Mammary epithelial cell (primary cell): ENCODE measurements at places on chromosomes 12 and 14.

GRCh38 chr12:108302016-108302402, 37.1 kb downstream of the CMKLR1 start:
- DNase-seq, result no peak

DNA sequence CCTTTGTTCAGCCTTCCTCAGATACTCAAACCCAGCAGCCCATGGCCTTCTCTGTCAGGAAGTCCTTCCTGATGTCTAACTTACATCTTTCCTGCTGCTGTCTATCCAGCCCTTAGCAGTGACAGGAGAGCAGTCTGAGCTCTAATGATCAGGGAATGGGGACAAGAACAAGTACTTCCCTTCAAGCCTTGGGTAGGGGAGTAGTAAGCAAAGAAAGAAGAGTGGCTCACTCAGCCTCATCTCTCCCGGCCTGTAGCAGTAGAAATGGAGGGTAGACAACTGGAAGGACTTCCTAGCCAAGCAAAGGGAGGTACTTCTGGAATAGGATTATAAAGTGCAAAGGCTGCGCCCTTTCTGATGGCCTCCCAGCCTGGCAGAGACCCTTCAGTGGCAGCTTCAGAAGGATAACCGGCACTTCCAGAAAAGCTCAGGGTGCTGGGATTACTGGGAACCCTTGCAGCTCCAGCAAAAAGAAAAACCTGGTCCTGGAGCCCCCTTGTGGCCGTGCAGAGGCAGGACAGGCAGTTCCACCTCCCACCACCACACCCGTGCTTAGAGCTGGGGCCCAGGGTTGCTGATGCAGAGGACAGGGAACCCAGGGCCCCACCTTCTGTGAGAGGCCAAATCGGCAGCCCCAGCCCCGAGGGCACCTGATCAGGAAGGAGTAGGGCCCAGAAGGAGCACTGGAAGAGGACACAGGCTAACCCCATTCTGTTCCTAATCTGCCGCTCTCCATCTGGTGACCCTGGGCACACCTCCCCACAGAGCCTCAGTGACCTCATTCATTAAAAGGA, 12.4 kb upstream of the SMUG1 start:
- peak; percentile 43 for DNase-seq

DNA sequence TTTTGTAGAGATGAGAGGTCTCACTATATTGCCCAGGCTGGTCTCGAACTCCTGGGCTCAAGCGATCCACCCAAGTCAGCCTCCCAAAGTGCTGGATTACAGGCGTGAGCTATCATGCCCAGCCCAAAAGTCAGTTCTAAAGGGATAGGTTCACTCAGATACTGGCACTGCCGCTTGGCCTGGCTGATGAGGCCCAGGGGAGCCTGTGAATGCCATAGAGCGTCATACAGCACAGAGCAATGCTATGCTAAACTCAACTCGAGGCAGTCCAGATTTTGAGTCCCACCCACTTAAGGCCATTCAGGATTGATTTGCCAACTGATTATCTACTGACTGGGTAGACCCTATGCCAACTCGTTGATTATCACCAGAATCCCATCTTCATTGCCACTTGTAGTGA, 179.4 kb downstream of the ESR2 start:
- no peak for DNase-seq

- no peak for DNase-seq
Measured at GRCh38 chr14:77822307-77822706, 22.4 kb downstream of the ADCK1 start.

DNA sequence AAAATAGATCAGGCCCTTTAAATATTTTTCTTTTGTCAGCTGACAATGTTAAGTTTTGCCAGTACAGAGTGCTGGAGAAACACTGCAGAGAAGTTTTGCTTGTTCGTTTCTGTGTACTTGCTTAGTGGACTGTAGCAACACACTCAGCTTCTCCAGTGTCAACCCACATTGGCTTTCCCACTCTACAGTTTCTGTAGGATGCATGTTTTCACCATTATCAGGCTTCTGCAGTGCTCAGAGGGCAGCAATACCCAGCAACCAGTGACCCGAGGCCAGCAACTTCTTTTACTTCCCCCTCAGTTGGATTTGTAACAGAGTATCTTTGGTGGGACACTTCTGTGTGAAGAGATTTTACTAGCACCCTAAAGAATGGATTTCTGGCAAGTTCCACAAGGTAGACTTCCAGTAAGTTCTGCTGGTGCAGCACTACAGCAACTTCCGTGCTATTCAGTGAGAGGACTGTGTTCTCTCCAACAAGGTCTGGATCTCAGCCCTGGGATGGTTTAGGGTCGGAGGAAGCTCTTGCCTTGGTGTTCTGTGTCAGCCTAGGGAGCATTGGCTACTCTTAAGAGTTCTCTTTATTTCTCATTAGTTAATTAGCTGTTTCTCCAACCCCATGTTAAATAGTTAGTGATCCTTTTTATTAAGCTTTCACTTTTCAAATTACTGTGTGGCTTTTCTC, 70.4 kb downstream of the FUT8 start:
- DNase-seq, result no peak

GRCh38 chr12:74552201-74552600, 14.6 kb downstream of the ATXN7L3B start:
- DNase-seq, result no peak

DNA sequence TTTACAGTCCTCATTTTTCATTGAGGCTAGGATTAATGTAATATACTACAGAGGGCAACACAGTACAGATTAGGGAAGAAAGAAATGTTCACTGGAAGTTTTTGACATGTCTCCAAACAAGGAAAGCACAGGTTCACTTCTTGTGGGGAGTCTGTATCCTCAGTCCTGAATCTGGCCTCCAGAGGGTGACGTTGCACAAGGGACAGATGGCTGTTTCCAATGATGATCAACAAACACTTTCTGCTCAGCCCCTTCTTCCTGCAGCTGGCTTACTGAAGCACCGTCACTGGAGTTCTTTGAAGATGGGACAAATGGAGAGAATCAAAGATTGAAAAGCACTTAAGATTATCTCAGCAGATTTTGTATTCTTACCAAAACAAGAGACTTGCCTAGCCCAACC, 123.3 kb upstream of the OR4E1 start:
- peak; percentile 8 for DNase-seq

GRCh38 chr12:24845615-24846014, 103.3 kb downstream of the BCAT1 start:
- no peak for DNase-seq

- DNase-seq, result no peak
Measured at GRCh38 chr12:130876297-130876696, 4.4 kb downstream of the RAN start.

DNA sequence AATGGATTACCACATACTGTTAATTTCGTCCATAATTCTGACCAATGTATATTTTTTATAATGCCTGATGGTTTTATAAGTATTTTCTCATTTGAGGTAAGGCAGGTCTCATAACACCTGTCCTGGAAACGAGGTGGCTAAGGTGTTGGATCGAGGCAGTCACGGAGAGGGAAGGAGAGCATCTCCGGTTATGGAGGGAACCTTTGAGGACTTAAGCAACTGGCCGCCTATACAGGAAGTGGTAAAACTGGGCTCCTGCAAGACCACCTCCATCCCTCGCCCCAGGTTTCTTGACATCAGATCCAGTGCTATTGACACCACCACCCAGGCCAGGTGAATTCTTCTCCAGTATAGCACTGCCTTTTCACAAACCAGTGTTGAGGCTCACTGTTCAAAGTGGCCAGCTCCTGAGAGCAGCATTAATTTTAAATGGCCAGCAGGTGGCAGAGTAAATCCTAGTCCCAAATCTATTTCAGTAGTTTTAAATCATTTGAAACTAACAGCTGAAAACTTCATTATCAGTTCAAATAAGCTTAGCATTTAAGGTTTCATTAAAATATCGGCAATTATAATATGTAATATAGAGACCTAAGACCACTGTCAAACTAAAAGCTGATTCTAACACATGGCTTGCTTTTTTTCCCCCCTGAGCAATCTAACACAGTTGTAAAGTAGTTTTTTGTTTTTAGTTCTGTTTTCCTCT, 100.8 kb downstream of the PPM1A start:
- DNase-seq, result peak; percentile 25

DNA sequence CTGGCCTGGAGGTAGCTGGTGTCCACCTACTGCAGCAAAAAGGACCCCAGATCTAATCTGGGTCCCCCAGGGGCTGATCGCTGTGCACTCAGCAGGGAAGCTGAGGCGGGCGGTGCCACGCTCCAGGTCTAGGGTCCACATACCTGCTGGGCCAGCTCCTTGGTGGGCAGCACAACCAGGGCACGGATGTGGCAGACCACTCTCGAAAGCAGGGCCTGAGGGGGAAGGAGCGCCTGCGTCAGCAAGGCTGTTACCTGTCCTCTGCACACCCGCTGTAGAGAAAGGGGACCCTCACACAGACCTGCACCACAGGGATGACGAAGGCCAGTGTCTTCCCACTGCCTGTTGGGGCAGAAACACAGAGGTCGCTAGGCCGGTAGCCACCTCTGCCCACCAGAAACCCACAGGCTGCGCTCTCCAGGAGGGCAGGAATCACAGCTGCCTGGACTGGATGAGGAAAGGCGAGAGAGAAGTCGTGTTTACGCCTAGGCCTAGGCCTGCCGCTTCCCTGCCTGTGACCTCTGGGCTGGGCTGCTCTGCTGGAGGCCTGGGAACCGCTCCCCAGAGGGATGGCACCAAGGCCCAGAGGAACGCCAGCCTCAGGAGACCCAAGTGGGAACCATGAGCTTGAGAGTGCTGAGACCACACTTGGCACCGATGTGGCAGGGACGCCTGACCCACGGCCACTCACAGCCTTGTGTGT, 2.0 kb downstream of the DDX51 start:
- no peak for DNase-seq

GRCh38 chr12:57461276-57461916, 1.8 kb downstream of the GLI1 start:
- DNase-seq, result peak; percentile 30

DNA sequence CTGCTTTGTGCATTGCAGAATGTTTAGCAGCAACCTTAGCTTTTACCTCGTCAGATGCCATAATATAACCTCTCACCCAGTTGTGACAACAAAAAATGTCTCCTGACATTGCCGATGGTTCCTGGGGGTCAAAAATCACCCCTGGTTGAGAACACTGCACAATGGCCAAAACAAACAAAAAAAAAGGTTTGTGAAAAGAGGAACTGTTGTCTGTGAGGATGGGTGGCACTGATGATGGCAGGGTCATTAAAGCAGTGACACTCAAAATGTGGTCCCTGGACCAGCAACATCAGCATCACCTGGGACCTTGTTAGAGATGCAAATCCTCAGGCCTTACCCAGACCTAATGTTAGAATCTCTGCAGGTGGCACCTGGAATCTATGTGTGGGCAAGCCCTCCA, 36.4 kb upstream of the METAP2 start:
- no peak for DNase-seq

DNA sequence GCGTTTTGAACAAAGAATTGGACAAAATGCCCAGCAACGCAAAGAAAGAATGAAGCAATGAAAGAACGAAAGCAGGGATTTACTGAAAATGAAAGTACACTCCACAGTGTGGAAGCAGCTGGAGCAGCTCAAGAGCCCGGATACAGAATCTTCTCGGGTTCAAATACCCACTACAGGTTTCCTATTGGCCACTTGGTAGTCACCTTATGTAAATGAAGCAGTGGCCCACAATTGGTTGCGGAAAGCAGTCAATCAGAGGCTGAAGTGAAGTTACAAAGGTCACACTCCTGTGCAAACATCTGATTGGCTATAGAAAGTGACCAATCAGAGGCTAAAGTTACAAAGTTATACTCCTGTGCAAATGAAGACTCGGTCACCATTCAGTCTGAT, 15.0 kb upstream of the PPP1R13B start:
- no peak for DNase-seq

GRCh38 chr12:113744802-113745395, 221.2 kb downstream of the RBM19 start:
- DNase-seq, result no peak

DNA sequence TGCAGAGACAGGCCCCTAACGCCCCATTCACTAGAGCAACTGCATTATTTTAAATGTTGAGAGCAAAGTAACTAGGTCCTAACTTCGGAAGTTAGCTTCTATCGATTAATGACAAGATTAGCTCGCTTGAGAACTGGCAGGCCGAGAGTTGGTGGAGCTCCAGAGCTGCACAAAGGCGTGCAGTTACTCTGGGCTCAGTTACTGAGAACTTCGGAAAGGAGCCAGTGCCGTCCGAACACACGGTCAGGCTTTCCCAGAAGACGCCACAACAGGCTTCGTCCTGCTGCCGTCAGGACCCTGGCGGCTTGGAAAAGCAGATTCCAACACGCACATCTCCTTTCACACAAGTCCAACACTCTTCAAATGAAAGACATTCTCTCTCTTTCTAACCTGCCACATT, 45.4 kb upstream of the TESC start:
- DNase-seq, result no peak

GRCh38 chr14:95649230-95649629, 37.0 kb upstream of the TCL1B start:
- DNase-seq, result no peak

- no peak for DNase-seq
Measured at GRCh38 chr14:83548061-83548839, 1981.7 kb upstream of the FLRT2 start.

- no peak for DNase-seq
Measured at GRCh38 chr14:39318574-39318973, 84.9 kb downstream of the MIA2 start.

GRCh38 chr12:67035121-67035520, 234.0 kb upstream of the CAND1 start:
- no peak for DNase-seq

DNA sequence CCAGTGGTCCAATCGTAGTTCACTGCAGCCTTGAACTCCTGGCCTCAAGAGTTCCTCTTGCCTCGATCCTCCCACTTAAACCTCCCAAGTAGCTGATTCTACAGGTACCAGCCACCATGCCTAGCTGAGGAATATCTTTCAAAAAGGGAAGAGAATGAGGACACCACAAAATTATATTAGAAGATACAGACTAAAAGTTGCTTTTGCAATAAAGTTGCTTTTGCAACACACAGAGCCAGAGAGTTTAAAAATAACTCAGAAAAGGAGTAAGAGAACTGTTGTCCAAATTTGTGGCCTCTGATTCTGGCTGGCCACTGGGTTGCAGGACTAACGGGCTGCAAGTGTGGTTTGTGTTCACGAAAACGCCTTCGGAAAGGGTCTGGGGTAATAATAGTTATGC, 19.8 kb downstream of the TMEM253 start:
- DNase-seq, result no peak

GRCh38 chr12:122327494-122328385, 61.4 kb upstream of the VPS33A start:
- no peak for DNase-seq

DNA sequence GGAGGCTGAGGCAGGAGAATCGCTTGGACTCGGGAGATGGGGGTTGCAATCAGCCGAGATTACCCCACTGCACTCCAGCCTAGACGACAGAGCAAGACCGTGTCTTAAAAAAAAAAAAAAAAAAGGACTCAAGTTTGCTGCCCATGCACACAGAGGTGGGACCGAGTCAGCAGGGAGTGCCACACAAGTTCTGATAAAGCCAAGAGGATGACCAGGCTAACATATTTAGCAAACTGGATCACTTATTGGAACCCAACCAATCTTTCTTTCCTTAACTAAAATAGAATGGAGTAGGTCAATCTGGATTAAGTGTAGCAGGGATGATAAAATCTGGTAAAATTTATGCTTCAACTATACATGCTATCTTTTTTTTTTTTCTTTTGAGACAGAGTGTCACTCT, 190.4 kb upstream of the FOXN3 start:
- no peak for DNase-seq

- DNase-seq, result no peak
Measured at GRCh38 chr14:89641495-89642175, 224.6 kb upstream of the FOXN3 start.
